ENCODE measurements at places on chromosomes 5 and 9. TPM values are rescaled to one million over a fixed set of nuclear protein-coding genes. Genes with fewer than 3 reads are reported as not detected.

DAB2 gene
- total RNA-seq: 0.16 TPM

DPYSL3 gene
- total RNA-seq: 0.38 TPM

IFNA21 gene
- not detected for total RNA-seq

MCTP1 gene
- 0.20 TPM for total RNA-seq

TCF7 gene
- total RNA-seq: 47.4 TPM

CCNB1 gene
- 167 TPM for total RNA-seq

TAS2R1 gene
- total RNA-seq: not detected

PTGES gene
- 0.56 TPM for total RNA-seq

LCN12 gene
- total RNA-seq: 1.3 TPM

MAP1B gene
- total RNA-seq: 0.09 TPM

FAM78A gene
- total RNA-seq: 39.8 TPM

WDR31 gene
- total RNA-seq: 1.3 TPM

DOCK2 gene
- 180 TPM for total RNA-seq

SAP30L gene
- 31.7 TPM for total RNA-seq

C1QTNF3 gene
- total RNA-seq: 1.4 TPM

RGS3 gene
- total RNA-seq: 51.5 TPM

MEIKIN gene
- not detected for total RNA-seq

ADAMTS2 gene
- total RNA-seq: not detected
